Activated CD4-positive, alpha-beta memory T cell treated with anti-CD3 and anti-CD28 coated beads for 36 hours (primary cell): ENCODE measurements at places on chromosomes 1 and 21. TPM values are rescaled to one million over a fixed set of nuclear protein-coding genes. Genes with fewer than 3 reads are reported as not detected.

Gene C1QC
- total RNA-seq, result not detected

Gene HHIPL2
- total RNA-seq, result not detected

Gene C4BPA
- not detected for total RNA-seq

- peak within 1 kb of the TSS; percentile 80 for H3K4me3 ChIP-seq
- H3K27ac ChIP-seq, result peak within 1 kb of the TSS; percentile 94
- DNase-seq, result peak; percentile 84
- H3K36me3 ChIP-seq, result peaks cover 2% of the 10 kb centered on the region
- H3K4me1 ChIP-seq, result peaks cover 33% of the 10 kb centered on the region
- H3K27me3 ChIP-seq, result no peaks in the 10 kb centered on the region
Observed at GRCh38 chr1:2194319-2194897, at the start of gene FAAP20. Gene FAAP20 (minus strand): TSS chr1:2194772. CDS start chr1:2194749, 23 bp downstream.

DNA sequence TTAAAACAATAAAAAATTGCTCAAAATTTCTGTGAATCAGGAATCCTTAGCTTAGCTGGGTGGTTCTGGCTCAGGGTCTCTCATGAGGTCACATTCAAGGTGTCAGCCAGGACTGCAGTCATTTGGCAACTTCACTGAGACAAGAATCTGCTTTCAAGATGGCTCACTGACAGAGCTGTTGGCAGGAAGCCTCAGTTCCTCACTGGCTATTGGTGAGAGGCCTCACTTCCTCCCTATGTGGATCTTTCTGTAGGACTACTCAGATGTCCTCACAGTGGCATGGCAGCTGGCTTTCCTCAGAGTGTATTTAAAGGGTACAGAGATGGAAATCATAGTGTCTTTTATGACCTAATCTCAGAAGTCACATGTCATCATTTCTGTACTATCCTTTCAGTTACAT is 785.7 kb downstream of the ADGRL2 start:
- no peaks in the 10 kb centered on the region for H3K4me1 ChIP-seq
- H3K27me3 ChIP-seq, result no peaks in the 10 kb centered on the region
- no peaks in the 10 kb centered on the region for H3K36me3 ChIP-seq
- DNase-seq, result peak; percentile 9
- no peak overlapping the region for H3K4me3 ChIP-seq

Gene MAD2L2
- total RNA-seq, result 93.2 TPM

DNA sequence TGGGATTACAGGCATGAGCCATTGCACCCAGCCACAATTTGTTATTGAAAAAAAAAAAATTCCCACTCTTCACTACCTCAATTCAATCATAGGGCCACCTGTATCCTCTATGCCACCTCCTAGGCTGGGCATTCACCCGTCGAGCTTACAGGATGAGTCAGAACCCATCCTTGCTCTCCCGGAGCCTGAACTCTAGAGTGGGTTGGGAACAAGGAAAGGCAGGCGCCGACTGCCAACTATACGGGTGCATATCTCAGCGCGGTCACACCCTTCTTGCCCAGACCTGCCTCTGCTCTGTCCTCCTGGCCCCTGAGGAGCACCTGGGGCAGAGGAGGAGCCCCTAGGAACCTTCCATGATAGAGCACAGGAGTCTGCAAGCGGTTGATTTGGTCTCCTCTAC is 21.4 kb upstream of the LBR start:
- no peak overlapping the region for H3K4me3 ChIP-seq
- no peak overlapping the region for H3K27ac ChIP-seq
- DNase-seq, result no peak
- H3K4me1 ChIP-seq, result peaks cover 48% of the 10 kb centered on the region
- H3K36me3 ChIP-seq, result no peaks in the 10 kb centered on the region

GRCh38 chr1:94971491-94971924 is 44.6 kb upstream of the CNN3 start:
- no peak overlapping the region for H3K4me3 ChIP-seq
- DNase-seq, result no peak
- H3K27me3 ChIP-seq, result no peaks in the 10 kb centered on the region
- no peaks in the 10 kb centered on the region for H3K4me1 ChIP-seq

Gene LDLRAD1
- not detected for total RNA-seq

GRCh38 chr1:215285013-215285800 is 202.7 kb downstream of the KCNK2 start:
- no peaks in the 10 kb centered on the region for H3K4me1 ChIP-seq
- no peaks in the 10 kb centered on the region for H3K27me3 ChIP-seq
- no peaks in the 10 kb centered on the region for H3K36me3 ChIP-seq
- H3K27ac ChIP-seq, result no peak overlapping the region
- DNase-seq, result no peak

Gene KCNN3
- total RNA-seq, result 0.14 TPM

- no peak overlapping the region for H3K4me3 ChIP-seq
- no peak overlapping the region for H3K27ac ChIP-seq
- H3K4me1 ChIP-seq, result no peaks in the 10 kb centered on the region
- DNase-seq, result no peak
- no peaks in the 10 kb centered on the region for H3K27me3 ChIP-seq
- peaks cover 38% of the 10 kb centered on the region for H3K36me3 ChIP-seq
Observed at GRCh38 chr1:200975458-200975857, 48.1 kb downstream of the KIF21B start.

Gene KIRREL1
- not detected for total RNA-seq

Gene KCNK2
- not detected for total RNA-seq

DNA sequence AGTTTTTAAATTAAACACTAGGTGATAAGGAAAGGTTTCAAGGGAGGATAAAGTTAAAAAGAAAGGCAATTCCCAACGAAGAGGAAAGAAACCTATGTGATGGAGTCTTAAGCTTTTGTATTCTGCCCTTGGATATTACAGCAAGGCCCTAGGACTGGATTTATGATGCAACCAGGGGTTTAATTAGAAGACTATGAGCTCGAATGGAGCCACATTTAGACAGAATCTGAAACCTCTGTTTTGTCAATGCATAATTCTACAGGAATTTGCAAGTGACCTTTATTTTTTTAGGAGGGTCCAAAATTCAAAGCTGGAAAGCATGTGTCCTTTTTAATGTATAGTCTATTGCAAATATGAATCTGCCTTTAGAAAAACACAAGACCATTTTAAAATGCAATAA is 37.9 kb downstream of the TGFB2 start:
- peaks cover 53% of the 10 kb centered on the region for H3K27me3 ChIP-seq
- H3K4me3 ChIP-seq, result no peak overlapping the region
- DNase-seq, result no peak
- H3K4me1 ChIP-seq, result no peaks in the 10 kb centered on the region

DNA sequence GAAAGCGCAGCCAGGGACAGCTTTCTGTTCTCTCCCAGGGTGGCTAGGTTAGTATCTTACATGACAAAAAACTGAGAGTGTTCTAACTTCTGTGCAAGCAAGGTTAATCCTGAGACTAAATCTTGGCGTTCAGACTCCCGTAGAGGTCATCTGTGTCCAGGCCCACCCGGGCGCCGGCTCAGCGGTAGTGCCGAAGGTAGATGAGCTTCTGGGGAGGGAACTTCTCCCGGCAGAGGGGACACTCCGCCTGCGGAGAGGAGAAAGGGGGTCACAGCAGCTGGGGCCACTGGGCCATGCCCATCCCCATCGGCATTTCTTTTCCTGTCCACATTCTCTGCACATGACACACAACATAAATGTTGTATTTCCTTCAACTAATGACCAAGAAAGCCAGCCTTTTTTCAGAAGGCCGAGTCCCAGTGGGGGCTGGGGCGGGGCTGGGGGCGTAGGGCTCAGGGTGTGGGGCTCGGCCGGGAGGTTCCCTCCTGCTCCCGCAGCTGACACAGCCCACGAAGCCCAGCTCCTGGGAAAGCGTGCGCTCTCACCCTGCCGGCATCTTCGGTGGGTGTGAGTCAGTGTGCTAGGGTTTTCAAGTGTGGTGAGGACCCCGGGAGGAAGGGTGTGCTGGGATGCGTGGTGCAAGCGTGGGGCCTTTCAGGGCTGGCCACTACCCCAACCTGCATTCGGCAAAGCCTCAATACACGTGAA is 6.6 kb downstream of the PEX10 start:
- no peak overlapping the region for H3K27ac ChIP-seq
- H3K27me3 ChIP-seq, result no peaks in the 10 kb centered on the region
- peaks cover under 1% of the 10 kb centered on the region for H3K4me1 ChIP-seq
- peaks cover 38% of the 10 kb centered on the region for H3K36me3 ChIP-seq

Gene FDPS
- 395 TPM for total RNA-seq

Gene MGST3
- total RNA-seq, result 56.6 TPM

DNA sequence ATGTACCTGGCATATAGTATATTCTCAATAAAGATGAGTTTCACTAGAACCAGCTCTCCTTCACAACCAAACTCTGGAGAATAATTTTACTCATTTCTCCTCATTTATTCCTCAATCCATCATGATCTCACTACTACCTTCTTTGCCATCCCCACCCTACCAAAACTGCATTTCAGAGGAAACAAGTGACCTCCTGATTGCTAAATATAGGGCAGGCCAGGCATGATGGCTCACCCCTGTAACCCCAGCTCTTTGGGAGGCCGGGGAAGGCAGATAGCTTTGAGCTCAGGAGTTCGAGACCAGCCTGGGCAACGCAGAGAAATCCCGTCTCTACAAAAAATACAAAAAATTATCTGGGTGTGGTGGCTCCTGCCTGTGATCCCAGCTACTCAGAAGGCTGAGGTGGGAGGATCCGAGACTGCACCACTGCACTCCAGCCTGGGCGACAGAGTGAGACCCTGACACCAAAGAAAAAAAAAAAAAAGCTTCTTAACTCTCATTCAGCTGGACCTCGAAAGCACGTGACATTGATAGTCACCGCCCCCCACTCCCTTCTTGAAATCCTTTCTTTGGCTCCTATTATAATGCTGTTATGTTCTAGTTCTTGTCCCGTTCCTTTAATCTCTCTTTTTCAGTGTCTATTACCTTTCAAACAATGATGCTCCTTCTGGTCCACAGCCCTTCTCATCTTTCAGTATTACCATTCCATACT is 2.1 kb downstream of the TESK2 start:
- no peak for DNase-seq
- H3K36me3 ChIP-seq, result no peaks in the 10 kb centered on the region
- H3K27ac ChIP-seq, result no peak overlapping the region
- H3K4me3 ChIP-seq, result no peak overlapping the region

Gene GLIS1
- total RNA-seq, result not detected

DNA sequence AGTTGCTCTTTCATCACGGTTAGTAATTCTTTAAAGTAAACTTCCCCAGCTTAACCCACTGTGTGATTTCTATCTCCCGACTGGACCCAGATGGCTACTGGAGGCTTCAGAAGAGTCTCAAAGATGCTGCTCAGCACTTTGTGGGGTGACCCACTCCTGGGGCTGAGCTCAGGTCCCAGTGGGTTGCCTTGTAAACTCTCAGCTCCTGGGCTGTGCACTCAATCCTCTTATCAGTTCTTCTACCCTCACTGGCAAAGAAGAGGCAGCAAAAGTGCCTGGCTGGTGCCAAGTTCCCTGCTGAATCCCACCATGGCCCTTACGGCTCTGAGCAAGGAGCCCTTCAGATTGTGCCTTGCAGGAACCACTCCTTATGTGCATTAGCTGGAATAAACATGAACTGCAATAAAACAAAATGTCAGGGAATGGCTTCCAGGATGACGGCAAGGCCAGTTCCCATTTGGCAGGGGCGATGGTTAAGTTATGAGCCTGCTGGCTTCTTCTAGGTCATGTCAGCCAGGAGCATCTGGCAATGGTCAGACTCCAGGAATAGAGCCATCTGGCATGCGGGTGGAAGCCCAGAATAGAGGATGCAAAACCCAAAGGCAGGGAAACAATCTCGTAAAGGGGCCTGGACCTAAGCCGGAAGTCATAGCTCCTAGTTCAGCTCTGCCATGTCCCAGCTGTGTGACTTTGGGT is 6.8 kb downstream of the MYOC start:
- no peak overlapping the region for H3K27ac ChIP-seq
- H3K4me3 ChIP-seq, result no peak overlapping the region
- no peak for DNase-seq
- peaks cover 4% of the 10 kb centered on the region for H3K4me1 ChIP-seq

DNA sequence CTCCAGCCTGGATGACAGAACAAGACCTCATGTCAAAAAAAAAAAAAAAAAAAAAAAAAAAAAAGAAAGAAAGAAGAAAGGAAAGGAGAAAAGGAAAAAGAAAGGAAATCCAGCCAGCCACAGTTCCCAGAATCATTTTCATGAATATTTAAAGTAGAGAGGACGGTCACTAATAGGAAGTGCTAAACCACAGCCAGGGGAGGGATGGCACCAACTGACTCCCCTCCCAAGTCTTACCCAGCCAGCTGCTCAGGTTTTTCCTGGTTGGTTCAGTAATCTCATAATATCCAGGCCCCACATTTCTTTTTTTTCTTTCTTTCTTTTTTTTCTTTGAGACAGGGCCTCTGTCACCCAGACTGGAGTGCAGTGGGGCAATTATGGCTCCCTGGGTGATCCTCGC is 63.9 kb upstream of the AK4 start:
- H3K27ac ChIP-seq, result no peak overlapping the region
- no peaks in the 10 kb centered on the region for H3K4me1 ChIP-seq
- peaks cover 3% of the 10 kb centered on the region for H3K27me3 ChIP-seq
- DNase-seq, result no peak

DNA sequence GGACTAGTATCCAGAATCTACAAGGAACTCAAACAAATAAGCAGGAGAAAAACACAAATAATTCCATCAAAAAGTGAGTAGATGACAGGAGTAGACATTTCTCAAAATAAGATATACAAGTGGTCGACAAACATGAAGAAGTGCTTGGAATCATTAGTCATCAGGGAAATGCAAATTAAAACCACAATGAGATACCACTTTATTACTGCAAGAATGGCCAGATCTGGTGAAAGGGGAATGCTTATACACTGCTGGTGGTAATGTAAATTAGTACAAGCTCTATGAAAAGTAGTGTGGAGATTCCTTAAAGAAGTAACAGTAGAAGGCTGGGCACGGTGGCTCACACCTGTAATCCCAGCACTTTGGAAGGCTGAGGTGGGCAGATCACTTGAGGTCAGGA is 73.8 kb downstream of the POU2F1 start:
- no peaks in the 10 kb centered on the region for H3K36me3 ChIP-seq
- no peak overlapping the region for H3K4me3 ChIP-seq
- no peak overlapping the region for H3K27ac ChIP-seq
- H3K4me1 ChIP-seq, result peaks cover 11% of the 10 kb centered on the region
- no peak for DNase-seq

DNA sequence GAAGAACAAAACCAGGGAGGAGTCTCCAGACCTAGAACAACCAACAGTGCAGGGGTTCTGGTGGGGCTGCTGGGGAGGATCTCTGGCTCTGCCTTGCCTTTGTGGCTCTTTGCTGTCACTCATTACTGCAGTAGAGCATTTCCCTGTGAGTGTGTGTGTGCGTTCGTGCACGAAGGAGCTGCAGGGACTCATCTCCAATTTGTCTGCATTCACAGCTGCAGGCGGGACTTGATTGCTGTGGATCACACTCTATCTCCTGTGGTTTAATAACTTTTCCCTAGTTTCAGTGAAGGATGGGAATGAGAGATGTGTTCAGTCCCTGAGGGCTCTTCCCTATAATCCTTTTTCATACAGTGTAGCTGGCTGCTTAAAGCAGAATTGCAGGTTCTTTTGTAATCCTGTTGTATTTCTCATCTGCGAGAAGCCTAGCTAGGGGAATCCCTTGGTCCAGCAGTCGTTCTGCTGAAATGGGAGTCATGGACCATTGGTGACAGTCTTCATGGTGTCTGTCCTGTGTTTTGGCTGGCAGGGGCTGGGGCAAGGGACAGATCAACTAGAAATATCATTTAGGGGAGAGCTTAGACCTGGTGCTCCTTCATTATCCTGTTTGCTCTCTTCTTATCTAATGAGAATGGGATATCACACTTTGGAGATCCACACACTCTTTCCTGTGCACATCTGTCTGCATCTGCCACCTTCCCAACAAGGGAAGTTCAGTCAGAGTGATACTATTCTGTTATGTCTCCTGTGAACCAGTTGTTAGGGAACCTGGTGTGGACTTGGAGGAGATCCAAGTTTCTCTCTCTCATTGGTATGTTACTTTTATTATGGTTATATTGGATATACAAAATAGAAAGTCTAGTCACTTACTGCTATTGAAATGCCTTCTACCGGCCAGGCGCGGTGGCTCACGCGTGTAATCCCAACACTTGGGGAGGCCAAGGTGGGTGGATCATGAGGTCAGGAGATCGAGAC is 3.0 kb downstream of the PCP4L1 start:
- H3K27me3 ChIP-seq, result peaks cover 48% of the 10 kb centered on the region
- no peak overlapping the region for H3K27ac ChIP-seq
- H3K4me3 ChIP-seq, result no peak overlapping the region
- peaks cover 14% of the 10 kb centered on the region for H3K36me3 ChIP-seq
- DNase-seq, result no peak
